Activated CD4-positive, alpha-beta T cell treated with anti-CD3 and anti-CD28 coated beads for 24 hours (primary cell): ENCODE measurements at places on chromosomes 5 and 9.
A peak's percentile ranks its signal among the peaks of the same experiment; 100 is the strongest.

DNA sequence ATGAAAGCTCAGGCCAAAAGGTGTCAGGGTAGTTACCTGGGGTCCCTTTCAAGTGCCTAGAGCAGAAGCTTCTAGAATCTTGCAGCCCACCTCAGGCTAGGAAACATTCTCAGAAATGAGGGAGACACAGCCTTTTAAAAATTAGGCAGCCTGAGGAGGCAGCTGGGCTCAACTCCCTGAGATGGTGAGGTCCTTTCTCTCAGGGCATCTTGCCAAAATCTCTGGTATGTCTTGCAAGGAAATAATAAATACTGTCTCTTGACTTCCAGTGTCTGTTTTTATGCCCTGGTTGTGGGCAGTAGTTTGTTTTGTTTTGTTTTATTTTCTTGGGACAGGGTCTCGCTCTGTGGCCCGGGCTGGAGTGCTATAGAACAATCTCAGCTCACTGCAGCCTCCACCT, 100.9 kb upstream of the APC start:
- DNase-seq, result no peak

GRCh38 chr9:6917162-6917561, 159.4 kb downstream of the KDM4C start:
- no peak for DNase-seq

DNA sequence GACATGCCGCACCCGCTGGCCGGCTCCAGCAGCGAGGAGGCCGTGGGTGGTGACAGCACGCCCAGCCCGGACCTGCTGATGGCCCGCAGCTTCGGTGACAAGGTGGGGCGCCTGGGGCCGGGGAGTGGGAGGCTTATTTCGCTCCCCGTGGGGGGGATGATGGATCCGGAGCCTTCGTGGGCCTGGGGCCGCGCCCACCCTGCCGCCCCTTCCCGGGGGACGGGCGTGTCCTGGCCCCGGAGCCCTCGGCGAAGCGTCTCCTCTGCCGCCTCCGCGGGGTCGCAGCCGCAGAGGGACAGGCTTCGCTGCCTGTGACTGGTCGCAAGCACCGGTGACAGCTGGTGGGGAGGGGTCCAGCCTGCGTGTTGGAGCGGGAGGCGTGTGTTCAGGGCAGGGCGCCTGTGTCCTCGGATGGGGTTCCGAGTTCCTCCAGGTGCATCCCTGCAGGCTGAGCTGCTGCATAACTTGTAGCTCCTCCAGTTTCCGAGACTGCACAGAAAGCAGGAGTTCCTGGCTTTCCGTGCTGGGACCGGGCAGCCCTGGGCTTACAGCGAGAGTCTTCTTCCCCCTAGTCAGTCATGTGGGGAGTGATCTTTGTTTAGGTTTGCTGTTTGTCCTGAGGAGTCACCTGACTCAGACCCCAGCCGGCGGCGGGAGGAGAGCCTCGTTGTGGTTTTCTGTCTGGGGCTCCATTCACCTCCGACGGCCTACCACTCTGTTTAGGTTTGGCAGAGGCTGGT, 666 bp downstream of the SNX30 start:
- peak; percentile 14 for DNase-seq

DNA sequence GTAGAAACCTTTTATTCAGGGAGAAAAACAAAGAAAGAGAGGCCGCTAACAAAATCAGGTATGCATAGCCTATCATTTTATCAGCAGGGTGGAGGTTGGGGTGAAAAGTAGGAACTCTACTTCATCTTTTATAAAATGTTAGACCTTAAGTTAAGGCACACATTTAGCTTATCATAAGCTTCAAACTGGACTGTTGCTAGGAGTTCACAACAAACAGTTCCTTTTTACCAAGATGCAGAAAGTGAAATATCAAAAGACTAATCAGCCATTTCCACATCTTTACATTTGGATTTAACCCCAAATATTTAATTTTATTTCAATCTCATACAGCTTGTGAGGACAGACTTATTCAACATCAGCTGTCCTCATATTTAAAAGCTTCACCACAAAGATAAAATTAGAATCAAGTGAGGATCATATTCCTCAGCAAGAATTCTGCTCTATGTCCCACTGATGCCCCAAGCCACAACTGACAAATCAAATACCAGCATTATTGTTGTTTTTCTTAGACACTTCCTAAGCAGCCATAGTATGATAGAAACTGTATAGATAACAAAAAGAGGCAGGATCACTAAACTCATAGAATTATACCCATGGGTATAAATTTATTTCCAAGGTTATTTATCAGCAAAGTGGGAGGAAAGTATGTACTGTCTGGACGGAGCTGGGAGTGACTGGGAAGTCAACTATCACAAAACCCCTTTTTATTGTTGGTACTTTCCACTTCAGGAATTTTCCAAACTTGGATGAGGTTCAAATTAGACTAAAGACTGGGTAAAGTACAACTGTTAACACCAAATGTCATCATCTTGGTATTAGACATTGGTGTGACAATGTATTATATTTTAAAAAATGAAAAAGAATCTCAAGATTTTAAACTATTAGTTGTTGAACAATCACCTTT, 29.9 kb upstream of the MYOT start:
- no peak for DNase-seq

- no peak for DNase-seq
Observed at GRCh38 chr9:75019654-75020053, 8.4 kb downstream of the CARNMT1 start.

DNA sequence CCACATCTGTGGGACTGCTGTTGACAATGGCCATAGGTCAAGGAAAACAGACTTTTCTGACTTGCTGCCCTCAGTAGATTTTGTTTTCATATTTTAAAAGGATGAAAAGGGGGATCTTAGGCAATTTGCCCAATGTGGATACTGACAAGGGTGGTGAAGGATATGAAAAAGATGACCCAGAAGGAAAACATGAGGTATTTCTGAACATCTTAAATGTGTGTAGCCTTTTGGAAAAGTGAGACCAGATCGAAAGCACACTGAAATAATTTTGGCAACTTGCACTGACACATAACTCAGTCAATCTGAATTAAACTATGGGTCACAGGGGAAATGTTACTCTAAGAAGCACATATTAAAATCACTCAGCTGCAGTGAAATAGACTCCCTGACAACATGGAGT, 1793.0 kb upstream of the ACO1 start:
- no peak for DNase-seq

GRCh38 chr5:41754857-41755256, 115.4 kb downstream of the OXCT1 start:
- no peak for DNase-seq

DNA sequence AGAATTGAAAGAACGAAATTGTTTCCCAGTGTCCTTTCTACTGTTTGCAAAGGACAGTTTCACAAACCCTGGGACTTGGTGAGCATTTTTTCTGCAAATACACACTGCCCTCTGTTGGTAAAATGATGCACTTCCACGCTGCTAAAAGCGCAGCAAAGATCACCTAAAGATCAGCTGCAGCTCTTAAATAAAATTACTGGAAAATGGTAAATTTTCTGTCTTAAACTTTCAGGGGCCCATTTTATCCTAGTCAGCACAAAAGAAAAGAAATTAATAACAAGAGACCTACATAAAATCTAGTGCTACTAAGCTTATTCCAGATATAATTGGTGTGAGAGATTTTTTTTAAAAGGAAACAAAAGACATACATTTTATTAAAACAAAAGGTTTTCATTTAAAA, 566.0 kb downstream of the CAAP1 start:
- no peak for DNase-seq

DNA sequence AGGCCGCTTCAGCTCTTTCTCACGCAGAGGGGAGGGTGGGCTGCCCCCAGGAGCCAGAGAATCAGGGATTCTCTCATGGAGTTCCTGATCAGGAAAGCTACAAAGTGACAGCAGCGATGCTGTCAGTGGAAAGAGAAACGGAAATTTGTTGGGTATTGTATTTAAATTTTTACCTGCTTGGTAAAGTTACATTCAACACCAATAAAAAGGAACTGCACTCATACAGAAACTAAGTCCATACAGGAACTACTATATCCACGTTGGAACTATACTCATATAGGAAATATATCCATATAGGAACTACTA, 325.5 kb upstream of the IRX4 start:
- DNase-seq, result no peak

DNA sequence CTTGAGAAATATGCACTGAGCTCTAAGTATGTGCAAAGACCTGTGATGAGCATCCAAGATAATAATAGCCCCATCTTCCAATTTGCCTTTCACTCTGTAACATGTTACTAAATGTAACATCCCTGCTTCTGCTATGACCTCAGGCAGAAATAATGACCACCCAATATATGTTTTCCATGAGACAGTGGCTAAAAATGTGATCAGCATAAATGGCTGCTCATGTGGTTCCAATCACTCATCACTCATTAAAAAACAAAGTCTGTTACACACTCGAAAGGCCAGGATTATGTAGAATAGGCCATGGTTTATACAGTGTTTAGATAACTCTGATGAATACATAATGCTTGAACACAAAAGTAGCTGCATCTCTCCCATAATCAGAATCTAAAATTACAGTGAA, 71.4 kb upstream of the MOCS2 start:
- DNase-seq, result no peak

DNA sequence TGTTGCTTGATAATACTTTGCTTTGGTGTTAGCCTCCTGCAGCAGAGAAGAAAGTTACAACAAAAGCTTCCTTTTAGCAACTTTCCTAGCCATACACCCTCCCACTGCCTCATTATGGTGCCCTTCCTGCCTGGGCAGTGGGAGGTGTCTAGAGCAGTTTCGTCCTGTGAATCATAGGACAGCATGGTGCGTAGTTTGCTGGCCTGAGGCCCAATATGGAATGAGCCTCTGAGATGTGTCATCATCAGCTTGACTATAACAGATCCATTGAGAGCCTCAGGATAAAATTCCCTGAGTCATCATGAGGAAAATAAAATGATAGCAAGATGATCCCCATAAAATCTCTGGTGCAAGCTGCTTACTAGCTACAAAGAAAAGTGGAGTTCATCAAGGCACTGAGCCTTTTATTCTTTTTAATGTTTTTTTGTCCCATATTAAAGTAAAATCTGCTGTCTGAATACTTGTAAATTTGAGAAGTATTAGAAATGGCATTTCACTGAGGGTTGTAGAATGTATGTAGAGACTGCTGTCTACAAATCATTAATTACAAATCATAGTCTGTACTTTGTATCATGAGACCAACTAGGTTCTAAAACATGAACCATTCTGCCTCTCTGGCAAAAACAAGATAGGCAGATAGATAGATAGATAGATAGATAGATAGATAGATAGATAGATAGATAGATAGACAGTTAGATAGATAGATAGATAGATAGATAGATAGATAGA, 303.0 kb upstream of the PDE4D start:
- DNase-seq, result no peak

GRCh38 chr9:16992138-16992537, 121.7 kb upstream of the BNC2 start:
- DNase-seq, result no peak

DNA sequence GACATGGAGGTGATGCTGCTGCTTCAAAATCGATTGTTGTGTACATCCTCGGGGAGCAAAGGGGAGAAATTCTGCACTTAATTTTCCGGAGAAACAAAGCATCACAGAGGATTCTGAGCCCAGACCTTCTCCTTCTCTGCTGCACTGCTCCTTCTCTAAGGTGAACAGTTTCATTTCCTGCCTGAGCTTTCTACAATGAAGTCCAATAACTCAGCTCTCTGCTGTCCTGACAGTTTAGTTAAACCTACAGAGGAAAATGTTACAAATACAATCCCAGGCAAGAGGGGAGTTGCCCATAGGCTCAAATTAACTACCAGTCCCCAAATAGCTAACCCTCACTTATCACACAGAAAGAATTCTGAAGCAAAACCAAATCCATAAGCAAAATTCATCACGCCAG, 206.3 kb downstream of the EFNA5 start:
- no peak for DNase-seq

- DNase-seq, result no peak
Observed at GRCh38 chr5:143567583-143568504, 164.4 kb upstream of the NR3C1 start.

DNA sequence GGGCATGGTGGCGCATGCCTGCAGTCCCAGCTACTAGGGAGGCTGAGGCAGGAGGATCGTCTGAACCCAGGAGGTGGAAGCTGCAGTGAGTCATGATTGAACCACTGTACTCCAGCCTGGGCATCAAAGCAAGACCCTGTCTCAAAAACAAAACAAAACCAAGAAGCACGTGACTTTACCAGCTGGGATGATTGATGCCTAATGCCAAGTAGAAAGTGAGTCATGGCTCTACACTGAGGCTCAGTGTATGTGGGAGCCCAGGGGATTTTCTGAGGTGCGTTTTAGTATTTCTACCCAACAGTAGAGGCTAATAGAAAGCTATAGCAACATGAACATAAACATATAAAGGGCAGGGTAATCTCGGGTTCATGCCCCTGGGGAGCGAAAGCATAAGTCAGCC, 13.9 kb upstream of the BRD3OS start:
- no peak for DNase-seq

- DNase-seq, result no peak
Observed at GRCh38 chr5:16757989-16758501, 141.2 kb upstream of the RETREG1 start.

DNA sequence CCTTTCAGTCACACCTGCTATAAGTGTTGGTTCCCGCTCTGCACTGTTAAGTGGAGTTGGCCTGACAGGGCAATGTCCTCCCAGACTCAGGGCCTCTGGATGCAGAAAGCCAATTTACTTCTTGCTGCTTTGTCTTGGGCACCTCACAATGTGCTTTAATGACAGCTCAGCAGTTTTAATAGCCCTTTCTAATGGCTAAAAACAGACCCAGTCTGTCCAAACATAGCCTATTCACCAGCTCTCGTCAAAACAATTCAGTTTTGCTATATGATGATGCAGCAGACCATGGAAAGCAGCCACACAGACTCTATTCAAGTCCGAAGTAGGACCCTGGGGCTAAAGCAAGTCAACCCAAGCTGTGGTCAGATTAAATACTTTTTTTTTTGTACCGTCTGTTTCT, 529.1 kb upstream of the SEMA6A start:
- no peak for DNase-seq

DNA sequence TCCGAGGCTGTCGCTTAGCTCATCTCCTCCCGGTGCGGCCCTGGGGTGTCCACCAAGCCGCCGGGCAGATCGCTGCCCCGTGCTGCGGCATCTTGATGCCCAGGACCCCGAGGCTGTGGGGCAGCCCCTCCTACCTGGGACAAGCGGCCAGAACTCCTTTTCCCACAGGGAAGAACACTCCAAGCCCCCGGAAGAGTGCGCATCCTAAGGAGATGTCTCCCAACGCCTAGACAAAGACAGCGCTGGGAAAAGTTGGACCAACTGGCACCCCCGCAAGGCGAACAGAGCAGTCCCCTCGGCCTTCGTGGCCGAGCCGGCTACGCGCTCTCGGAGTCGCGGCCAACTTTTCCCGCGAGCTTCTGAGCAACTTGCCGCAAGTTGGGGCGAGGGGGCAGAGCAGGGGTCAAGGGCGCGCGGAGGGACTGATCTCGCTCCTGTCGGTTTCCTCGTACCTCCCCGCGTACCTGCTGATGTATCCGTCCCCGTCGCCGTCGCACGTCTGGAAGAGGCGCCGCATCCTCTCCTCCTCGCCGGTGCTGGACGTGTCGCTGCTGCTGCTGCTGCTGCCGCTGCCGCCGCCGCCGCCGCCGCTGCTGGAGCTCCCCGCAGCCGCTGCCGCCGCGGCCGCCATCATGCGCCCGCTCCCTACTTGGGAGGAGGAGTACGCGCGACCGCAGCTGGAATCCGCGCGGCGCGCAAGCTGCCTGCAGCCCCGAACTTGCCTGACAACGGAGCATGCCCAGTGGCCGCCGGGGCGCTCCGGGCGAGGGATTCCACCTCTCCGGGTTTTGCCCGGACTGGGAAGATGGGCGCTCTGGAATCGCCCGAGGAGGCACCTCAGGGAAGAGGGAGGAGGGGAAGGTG, at the start of gene MCC:
Gene MCC, minus strand, starts transcription at position 673 of the 864 bp plus-strand sequence.
- DNase-seq, result no peak
